RPMI8226 (cell line): ENCODE measurements at places on chromosomes 16 and 17.

DNA sequence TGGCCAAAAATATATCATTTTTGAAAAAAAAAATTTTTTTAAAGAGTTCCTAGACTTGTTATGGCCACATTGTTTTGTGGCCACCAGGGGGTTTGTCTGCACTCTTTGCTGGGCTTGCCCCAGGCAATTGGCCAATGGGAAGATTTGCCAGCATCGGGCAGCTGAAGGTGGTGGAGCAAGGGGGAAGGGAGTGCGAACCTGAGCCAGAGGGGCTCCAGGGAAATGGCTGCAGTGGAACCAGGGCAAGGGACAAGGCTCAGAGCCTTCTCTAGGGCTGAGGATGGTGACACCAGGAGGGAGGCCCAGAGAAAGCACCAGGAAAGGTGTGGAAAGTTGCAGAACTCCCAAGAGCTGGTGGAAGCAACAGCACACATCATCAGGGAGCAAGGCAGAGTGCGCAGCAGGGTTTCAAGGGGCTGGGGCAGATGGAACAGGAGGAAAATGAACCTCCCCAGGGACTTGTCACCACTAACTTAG is 15.5 kb upstream of the CMIP start:
- DNase-seq = peak; percentile 67

GRCh38 chr17:56274491-56274890 is 121.2 kb downstream of the ANKFN1 start:
- DNase-seq = no peak

DNA sequence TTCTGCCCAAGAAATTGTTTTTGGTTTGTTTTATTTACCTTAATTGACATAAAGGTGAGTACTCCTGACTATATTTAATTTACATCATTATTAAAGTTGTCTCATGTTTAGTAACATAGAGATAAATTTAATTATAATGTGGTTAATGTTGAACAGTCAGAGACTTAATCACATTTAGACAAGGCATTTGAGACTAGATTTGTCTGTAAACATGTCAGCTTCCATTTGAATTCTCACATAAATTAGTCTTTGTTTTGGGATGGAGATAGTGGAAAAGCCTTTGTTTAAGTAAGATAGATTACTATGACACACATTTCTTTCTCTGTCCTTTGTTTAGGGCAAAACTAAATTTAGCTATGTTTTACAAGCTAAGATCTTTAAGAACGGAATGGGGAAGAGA is 18.5 kb upstream of the BCAS3 start:
- DNase-seq = no peak

GRCh38 chr17:69471406-69471805 is 56.9 kb downstream of the MAP2K6 start:
- DNase-seq = no peak

GRCh38 chr16:74999219-74999608 is 390 bp downstream of the ZNRF1 start:
- no peak for DNase-seq

GRCh38 chr17:61647047-61647446 is 56.0 kb upstream of the NACA2 start:
- no peak for DNase-seq
